T-helper 17 cell (primary cell): ENCODE measurements at places on chromosomes 5 and 9.

DNA sequence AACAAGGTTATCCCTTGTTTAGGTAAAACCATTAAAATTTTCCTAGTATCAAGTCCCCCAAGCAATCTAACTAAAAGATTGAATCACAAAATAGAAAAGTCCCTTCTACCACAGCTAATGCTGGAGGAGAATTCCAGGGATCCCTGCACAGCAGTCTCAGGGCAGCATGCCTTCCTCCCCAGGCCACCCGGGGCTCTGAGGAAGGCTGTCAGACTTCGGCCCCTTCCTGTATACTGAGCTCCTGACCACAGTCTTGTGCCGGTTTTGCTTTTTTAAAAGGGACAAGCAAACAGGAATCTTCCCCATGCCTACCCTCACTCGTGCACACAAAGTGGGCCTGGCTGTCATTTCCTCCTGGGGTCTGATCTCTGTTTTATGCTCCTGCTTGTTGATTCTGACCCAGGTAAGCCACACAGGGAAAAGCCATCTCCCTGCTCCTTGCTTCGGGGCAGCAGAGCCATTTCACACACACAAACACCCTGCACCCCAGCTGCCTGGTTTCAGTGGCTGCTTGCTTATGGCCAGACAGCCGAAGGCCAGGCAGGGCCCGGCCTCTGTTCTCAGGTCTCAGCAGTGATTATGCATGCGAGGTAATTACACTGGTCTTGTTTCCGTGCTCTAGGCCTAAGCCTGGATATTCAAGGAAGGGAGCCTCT lies 211.9 kb downstream of the NXNL2 start:
- no peak for DNase-seq

DNA sequence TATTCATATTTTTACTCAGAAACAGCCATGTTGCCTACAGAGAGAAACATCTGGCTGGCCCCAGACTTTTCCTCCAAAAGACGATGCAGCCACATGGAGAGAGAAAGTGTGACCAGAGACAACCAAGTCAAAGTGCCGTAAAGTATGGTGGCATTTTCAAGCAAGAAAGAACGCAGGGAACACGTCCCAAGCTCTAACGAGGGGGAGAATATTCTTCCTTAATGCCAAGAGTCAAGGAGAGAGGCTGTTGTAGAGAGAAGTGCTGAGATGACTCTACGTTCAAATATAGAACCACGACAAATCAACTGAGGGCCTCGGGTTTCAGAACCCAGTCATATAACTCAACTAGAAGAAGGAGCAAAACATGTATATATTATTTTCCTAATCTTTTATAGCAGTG lies 55.9 kb downstream of the FNBP1 start:
- no peak for DNase-seq

- DNase-seq = no peak
Observed at GRCh38 chr5:127705120-127705892, 2.1 kb downstream of the CCDC192 start.

DNA sequence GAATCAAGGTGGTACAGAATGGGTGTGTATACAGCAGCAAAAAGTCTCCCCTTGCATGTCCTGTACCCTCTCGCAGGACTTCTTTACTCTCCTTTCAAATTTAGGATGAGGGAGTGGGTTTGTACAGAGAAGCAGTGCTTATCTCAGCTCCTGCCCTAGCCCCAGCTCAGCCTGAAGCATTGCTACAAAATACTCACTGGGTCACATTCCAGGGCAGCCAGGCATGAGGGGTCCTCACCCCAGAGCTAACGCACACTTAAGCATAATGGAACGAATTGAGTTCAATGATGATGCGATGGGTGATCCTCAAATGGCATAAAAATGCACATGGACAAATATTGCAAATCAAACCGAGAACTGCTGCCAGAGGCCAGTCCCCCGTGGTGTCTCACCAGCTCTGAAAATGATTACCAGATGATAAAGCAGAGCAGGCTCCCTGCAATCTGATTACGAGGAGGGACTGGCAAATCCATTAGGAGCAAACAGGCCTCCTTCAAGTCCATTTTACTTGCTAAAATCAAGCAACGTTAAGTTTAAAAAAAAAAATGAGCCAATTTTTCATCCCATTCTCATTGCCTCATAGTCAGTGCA lies 231.6 kb upstream of the TAS2R1 start:
- DNase-seq = no peak

DNA sequence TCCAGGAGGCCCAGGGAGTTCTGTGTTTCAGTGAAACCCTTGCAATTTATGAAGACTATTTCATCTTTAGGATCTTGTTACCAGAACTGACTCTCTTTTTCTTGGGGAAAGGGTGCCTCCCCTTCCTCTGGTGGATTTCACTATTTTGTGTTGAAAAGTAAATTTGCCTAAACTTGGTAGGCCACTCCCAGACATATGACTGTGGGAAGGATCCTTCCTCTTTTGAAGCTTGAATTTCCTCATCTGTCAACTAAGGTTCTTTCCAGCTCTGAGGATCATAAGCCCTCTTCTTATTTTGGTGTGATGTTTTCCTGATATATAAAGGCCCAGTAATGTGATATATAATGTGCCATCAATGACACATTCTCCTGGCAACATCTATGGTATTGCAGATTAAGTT lies 59.1 kb upstream of the ZFAND5 start:
- DNase-seq = no peak

- DNase-seq = no peak
Observed at GRCh38 chr9:6605202-6605601, 40.3 kb downstream of the GLDC start.

GRCh38 chr5:66828046-66828547 lies 231.9 kb downstream of the MAST4 start:
- no peak for DNase-seq

DNA sequence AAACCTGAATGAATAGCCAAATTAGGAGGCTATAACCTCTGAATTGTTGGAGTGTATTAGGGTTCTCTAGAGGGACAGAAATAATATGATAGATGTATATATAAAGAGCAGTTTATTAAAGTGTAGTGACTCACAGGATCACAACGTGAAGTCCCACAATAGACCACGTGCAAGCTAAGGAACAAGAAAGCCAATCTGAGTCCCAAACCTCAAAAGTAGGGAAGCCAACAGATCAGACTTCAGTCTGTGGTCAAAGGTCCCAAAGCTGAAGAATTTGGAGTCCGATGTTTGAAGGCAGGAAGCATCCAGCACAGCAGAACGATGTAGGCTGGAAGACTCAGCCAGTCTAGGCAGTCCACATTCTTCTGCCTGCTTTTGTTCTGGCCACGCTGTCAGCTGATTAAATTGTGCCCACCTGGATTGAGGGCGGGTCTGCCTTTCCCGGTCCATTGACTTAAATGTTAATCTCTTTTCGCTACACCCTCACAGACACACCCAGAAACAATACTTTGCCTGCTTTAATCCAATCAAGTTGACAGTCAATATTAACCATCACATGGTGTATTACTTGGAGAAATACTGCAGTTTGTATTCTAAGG lies 550.6 kb downstream of the CDH10 start:
- no peak for DNase-seq

DNA sequence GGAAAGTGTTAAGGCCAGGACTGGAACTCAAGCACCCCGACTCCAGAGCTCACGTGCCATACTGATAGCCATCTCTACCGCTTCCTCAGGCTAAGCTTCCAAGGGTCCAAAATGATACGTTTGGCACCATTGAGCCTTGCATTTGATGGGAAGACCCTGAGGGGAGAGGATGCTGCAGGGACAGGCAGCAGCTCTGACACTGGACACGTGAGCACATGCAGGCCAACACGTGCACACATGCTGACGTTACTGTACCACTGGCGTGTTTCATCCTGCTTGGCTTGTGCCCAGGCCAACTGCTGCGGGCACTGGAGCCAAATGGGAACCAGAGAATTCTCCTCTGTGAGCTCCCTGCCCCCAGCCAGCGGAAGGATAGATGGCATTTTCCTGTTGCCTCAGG lies 5.2 kb downstream of the FAT2 start:
- no peak for DNase-seq

- DNase-seq = no peak
Observed at GRCh38 chr9:20014168-20014567, 225.3 kb upstream of the SLC24A2 start.

GRCh38 chr5:118984602-118985001 lies 3.7 kb downstream of the DTWD2 start:
- no peak for DNase-seq

DNA sequence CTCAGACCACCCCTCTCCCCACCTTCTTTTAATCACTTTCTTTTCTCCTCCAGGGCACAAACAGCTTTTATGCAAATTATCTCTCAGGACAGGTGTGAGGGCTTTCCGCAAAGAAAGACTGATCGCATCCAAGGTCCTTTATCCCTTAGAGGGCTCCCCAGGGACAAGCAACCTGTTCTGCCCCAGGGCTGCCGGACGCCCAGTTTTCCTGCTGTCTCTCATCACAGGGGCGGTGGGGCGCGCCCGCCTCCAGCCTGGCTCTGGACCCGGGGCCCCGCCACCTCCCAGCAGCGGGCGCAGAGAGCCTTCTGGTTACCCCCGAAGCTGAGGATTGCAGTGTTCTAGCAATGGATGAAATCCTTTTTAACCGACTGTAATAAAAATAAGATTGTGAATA lies 266.1 kb downstream of the CWC27 start:
- DNase-seq = no peak

- no peak for DNase-seq
Observed at GRCh38 chr5:78927657-78928282, 57.3 kb downstream of the ARSB start.

- DNase-seq = no peak
Observed at GRCh38 chr9:132412089-132412488, 2.1 kb downstream of the CFAP77 start.

DNA sequence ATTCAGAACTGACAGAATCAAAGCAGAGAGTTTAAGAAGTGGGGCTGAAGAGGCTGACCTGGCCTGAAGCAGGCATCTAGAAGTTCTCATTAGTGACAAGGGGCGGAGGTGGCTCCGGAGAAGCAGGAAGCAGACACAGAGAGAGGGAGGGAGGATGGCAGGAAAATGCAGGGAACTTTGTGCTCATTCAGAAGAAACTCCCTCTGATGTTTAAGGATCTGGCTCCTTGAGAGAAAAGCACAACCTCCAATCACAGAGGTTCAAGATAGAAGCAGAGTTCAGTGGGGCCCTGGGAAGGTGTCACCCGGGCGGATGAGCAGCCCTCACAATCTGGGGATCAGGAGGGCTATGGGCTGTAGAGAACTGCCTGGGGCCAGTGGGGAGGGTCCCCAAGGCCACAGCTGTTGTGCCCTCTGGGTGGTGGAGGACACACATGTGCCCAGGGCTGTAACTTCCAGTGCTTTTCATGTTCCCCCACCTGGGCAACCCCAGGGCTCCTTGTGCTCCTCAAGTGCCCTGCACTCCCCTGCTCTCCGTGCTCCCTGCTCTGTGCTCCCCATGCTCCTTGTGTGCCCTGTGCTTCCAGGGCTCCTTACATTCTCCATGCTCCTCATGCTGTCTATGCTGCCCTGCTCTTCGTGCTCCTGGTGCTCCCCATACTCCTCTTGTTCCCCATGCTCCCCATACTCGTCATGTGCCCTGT lies 51.4 kb downstream of the TRIP13 start:
- no peak for DNase-seq

DNA sequence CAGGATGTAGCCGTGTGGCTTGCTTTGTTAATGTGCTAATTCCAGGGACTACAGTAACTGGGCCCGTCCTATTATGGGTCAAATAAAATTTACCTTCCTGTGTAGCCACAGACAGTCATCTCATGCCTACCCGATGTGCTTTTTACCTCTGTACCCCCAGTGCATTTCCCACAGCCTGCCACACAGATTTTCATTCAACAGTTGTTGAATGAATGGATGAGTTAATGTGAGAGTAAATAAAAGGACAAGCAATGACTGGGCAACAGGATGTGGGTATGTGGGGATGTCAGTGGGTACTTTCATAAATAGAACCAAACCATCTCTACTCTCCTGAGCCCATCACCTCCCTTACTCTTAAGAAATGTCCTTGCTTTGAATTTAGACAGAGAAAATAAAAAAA lies 441.2 kb upstream of the ZNF462 start:
- DNase-seq = no peak

DNA sequence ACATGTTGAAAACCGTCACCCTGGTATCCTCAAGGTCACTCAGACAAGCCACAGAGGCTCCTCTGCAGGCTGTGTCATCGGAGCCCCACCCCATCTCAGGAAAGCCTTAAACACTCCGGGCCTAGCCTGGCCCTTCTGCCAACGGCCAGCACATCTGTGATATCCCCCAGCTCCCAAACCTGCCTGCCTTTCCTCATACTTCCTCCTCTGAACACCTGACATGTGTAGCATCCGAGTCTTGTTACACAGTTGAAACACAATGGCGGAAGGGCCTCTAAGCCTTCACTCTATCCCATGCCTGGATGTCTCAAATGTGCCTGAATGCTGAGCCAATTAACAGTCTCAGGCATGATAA lies 32.9 kb upstream of the TGFBR1 start:
- no peak for DNase-seq

GRCh38 chr5:78638423-78638822 lies 10.1 kb downstream of the LHFPL2 start:
- DNase-seq = no peak

GRCh38 chr9:31388660-31389059 lies 995.8 kb upstream of the ACO1 start:
- no peak for DNase-seq

GRCh38 chr9:86259557-86259956 lies at the start of gene C9orf153:
Gene C9orf153 (minus strand): TSS chr9:86259657. CDS start chr9:86229603, 30,054 bp downstream.
- DNase-seq = no peak

- DNase-seq = no peak
Observed at GRCh38 chr9:22148876-22149637, 140.0 kb upstream of the CDKN2B start.

- DNase-seq = no peak
Observed at GRCh38 chr9:82810915-82811314, 252.0 kb downstream of the RASEF start.
